Effector CD8-positive, alpha-beta T cell (primary cell): ENCODE measurements at places on chromosomes 13 and 19.

DNA sequence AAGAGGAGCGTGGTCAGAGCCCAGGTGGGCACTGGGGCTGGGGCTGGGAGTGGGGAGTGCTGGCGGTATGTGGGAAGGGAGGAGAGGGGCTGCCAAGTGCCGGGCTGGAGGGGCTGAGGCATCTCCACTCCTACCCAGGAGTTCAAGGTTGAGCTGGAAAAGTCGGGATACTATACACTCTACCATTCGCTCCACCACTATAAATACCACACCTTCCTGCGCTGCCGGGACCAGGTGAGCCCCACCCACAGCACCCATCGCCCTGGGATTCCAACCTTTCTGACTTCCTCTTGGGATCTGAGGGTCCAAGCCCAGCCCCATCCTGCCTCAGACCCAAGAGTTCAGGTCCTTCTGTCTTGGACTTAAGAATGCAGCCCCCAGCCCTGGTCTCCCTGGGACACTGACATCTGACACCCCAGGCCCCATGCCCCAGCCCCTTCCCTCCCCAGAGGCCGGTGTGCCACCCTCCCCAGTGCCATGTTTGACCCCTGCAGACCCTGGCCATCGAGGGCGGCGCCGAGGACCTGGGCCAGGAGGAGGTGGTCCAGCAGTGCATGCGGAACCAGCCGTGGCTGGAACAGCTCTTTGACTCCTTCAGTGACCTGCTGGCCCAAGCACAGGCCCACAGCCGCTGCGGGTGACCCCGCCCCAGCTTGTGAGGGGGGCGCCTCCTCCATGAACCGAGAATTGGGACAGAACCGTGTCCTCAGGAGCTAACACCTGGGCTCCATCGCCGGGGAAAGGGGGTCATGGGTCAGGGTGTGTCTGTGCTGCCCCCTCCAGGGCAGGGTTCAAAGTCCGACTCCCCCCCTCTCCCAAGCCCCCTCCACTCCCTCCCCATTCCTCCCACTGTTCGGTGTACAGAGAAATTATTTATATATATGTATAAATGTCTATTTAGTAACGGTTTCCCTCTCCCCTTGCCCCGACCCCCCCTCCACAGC is 14.7 kb downstream of the RRAS start:
- no peak for DNase-seq

DNA sequence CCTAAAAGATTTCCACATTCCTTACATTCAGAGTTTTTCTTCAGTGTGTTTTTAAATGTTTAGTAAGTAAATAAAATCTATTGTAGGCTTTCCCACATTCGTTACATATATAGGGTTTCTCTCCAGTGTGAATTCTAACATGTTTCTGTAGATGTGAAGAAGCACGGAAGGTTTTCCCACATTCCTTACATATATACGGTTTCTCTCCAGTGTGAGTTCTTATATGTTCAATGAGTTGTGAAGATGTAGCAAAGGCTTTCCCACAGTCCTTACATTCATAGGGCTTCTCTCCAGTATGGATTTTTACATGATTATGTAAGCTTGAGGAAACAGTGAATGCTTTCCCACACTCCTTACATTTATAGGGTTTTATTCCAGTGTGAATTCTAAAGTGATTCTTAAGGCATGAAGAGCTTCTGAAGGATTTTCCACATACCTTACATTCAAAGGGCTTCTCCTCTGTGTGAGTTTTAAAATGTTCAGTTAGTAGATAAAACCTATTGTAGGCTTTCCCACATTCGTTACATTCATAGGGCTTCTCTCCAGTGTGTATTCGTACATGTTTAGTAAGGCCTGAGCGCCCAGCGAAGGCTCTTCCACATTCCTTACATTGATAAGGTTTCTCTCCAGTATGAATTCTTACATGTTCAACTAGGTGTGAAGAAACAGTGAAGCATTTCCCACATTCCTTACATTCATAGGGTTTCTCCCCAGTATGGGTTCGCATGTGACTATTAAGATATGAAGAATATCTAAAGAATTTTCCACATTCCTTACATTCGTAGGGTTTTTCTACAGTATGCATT is 18.2 kb downstream of the ZNF121 start:
- no peak for DNase-seq

- no peak for DNase-seq
Measured at GRCh38 chr13:32407854-32408253, 20.1 kb downstream of the N4BP2L1 start.

DNA sequence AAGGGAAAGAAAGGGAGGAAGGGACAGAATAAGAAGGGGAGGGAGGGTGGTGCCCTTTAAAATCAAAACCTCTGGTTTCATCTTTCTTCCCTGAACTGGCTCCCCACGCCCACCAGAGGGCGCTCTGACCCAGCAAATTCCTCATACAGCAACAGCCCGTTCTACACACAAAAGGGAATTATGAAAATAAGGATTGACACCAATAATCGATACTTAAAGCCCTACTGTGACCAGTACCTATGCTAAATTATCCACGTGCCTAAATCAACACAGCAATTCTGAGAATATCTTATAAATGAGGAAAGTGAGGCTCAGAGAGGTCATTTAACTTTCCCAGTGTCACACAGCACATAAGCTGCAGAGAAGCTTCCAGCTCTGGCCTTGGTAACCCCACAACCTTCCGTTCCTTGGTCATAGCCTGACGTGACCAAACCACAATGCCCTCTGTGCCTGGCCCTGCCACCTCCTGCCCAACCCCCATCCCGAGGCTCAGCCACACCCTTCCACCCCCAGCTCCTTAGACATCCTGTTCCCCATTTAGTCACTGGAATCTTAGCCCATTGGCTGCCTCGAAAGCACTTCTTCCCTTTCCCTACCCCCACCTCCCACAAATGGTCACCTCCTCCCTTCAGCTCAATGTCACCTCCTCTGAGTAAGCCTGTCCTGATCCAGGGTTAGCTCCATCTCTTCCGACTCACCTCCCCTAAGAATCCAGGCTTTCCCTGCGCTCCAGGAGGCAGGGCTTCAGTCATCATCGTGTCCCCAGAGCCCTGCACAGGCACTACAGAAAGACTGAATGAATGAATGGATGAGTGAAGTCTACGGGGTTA is 34.2 kb upstream of the PNMA8B start:
- peak; percentile 74 for DNase-seq

- no peak for DNase-seq
Measured at GRCh38 chr13:33316890-33317289, 31.3 kb upstream of the STARD13 start.
